ENCODE measurements at places on chromosomes 11 and 22.

DNA sequence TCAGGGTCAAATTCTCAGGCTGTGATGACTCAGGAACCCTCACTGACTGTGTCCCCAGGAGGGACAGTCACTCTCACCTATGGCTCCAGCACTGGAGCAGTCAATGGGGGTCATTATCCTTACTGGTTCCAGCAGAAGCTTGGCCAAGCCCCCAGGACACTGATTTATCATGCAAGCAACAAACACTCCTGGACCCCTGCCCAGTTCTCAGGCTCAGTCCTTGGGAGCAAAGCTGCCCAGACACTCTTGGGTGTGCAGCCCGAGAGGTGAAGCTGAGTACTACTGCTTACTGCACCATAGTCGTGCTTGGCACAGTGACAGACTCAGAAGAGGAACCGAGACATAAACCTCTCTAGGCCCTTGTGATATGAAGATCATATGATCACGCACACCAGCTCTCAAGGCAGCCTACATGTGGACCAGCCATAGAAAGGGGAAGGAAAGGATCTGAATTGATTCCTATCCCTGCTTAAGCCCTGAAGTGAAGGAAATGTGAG lies 58.2 kb downstream of the ZNF280B start:
- DNase-seq, result no peak

DNA sequence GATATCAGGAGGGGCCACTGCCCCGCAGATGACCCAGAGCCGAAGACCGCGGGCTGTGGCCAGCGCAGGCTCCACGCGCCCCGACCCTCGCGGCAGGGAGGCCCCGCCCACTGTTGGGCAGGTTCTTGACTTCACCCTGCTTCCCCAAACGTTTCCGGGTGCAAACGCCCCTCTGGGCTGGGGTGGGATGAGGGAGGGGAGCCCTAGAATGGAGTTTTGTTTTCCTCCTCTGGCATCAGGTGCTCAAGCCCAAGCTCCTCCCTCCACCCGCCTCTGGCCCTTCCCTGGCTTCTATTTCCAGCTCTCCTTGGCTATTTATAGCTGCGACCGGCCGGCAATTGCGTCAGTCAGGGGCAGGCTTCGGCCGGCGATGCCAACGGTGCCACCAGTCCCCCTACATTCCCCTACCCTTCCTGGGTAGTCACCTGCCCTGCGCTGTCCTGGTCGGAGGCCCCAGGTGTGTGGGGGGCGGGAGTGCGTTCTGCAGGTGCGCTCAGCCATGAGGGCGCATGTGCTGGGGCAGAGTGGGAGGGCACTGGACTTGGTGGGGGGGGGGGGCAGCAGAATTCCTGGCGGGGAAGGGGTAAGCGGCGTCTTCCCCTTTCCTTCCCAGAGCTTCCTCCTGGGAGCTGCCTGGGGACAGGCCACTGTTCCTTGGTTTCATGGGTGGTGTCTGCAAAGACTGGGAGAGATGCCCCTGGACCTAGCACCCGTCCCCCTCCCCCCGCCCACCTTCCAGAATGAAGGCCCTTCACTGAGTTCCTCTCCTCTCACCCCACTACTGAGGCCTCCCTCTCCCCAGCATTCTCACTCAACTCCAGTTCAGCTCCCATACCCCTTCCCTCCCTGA lies 23.6 kb downstream of the DUSP8 start:
- DNase-seq, result no peak

- DNase-seq, result no peak
These were observed at the start of gene OR51S1 for GRCh38 chr11:4848908-4849532. OR51S1 (minus strand) TSS chr11:4849208; CDS start chr11:4849208, 0 bp downstream.

DNA sequence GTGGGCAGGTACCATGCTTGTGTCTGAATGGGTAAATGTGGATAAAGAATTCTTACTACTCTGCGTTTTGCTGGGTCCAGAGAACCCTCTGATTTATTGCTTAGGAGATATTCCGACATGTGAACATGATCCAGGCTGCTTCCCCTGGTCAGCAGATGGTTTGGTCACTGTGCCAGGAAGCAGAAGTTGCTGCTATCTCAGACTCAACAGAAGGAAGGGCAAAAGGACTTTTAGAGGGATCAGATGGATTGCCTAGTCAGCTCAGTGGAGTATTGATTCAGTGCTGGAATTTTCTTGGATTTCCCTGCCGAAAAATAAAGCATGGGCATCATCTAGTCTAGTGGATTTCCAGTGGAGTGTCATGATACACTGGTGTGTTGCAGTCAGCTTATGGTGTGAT lies 440.1 kb downstream of the NTM start:
- DNase-seq, result no peak

- no peak for DNase-seq
These were observed 99.8 kb downstream of the ZBTB16 start for GRCh38 chr11:114159320-114159719.

GRCh38 chr11:103086461-103086860 lies 5.5 kb downstream of the DCUN1D5 start:
- DNase-seq, result no peak

- DNase-seq, result peak; percentile 58
These were observed 38.9 kb downstream of the OR10A6 start for GRCh38 chr11:7892059-7892699.

DNA sequence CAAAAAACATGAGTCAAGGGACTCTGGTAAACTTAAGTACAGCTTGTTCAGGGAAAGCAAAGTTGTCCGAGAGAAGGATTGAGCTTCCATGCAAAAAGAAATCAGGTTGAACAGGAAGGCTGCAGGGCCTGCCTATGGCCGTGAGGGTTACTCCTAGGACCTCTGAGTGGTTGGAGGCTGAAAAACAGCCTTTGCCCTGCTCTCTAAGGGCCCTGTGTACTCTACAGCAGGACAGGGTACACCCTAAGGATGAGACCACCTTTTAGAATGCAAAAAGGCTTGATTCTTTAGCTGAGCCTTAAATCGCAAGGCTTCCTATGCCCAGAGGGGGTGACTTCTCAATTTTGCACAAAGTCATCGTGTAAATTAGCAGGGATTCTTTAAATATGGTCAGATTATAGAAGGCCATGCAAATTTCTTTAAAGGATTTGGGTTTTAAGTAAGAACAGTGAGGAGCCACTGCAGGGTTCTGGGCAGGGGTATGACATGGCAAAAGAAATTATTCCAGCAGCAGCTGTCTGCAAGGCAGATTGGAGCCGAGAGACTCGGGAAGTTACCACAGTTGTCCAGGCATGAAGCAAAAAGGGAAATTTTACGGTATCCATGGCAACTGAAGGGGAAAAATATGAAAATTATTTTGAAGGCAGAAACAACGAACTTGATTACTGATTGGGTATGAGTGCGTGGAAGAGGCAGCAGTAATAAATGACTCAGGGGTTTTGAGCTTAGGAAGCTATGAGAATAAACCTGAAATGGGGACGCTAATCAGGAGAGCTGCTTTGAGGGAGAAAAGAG lies 91.8 kb downstream of the FAM76B start:
- no peak for DNase-seq

- DNase-seq, result no peak
These were observed 2222.5 kb downstream of the LRRC4C start for GRCh38 chr11:39236916-39237315.

- no peak for DNase-seq
These were observed 28.8 kb downstream of the ALX4 start for GRCh38 chr11:44281151-44281550.

DNA sequence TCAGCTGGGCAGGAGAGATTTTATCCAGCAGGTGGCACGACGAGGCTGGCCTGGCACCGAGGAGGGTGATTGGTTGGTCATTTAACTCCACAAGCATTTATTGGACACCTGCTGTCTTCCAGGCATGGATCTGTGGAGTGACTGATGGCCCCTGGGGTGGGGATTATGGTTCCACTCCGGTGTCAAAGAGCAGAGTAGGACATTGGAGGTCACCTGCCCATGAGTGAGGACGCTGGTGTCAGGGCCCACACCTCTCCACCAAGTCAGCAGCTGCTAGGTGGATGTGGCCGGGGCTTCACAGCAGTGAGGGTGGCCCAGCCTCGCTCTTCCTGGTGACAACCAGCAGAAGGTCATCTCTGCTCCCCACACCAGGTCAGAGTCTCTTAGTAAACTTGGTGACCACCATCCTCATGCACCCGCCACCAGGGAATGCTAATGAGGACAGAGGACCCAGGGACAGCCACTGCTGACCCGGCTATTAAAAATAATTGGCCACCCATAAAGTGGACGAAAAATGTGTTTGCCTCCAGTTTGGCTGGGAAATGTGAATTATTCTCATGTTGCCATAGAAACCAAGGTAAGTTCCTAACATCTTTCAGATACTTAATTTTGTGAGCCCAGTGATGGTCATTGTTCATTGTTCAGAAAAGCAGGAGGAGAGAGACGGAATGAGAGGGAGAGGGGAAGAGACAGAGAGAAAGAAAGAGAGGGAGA lies 428.7 kb downstream of the TBC1D22A start:
- DNase-seq, result no peak

- DNase-seq, result no peak
These were observed 44.3 kb downstream of the CWF19L2 start for GRCh38 chr11:107413352-107413751.

DNA sequence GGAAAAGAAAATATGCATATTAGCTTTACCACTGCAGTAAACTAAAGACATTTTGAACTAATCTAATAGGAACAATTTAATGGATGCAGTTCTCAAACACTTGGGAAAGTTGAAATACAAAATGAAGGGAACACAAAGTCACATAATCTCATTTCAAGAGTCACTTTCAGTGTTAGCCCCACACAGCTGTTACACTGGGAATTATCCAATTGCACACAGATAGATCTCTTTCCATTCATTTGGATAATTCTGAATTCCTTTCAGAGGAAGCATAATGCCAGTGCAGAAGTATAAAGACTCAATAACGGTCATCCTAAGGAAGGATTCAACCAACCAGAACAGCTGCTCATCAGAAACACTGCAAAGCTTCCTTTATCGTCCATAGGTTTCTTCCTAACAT lies 173.3 kb downstream of the GRIA4 start:
- no peak for DNase-seq

DNA sequence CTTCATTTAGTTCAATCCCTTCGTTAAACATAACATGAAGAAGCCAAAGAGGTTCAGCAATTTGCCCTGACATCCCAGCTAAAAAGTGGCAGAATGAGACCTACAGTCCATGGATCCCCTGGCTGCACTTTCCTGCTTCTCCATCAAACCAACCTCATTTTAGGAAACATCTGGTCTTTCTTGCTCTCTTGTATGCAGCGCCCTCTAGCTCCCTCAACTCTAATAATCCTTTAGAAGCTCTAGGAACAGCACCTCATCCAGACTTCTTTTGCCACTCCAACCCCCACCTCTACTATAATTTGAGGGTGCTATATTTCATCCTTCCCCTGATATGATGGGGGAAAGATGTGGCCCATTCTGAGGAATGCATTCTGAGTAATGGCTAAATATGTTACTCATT lies 7.4 kb downstream of the CNTF start:
- peak; percentile 31 for DNase-seq

GRCh38 chr11:35116245-35116644 lies 22.7 kb upstream of the CD44 start:
- no peak for DNase-seq

GRCh38 chr11:18203723-18204122 lies 31.1 kb downstream of the MRGPRX4 start:
- DNase-seq, result no peak

GRCh38 chr11:116182356-116182966 lies 590.3 kb downstream of the BUD13 start:
- no peak for DNase-seq

DNA sequence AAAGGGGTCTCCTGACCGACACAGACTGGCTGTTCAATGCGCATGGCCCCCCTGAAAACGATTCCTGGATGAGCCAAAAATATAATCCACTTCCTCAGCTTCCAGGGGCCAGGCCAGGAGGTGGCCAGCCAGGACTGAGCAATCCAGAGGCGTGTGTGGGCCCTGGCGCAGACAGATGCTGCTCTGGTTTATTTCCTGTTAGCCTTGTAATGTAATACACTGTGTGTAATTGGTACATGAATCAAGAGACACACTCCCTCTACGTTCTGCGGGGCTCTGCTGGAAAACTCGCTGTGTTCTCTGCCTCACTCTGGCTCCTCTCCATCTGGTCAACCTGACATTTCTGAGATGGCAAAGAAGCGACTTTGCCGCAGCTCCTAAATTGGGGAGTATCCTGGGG lies 26.3 kb upstream of the ISX start:
- DNase-seq, result no peak

- no peak for DNase-seq
These were observed 4.9 kb upstream of the CCDC34 start for GRCh38 chr11:27367881-27368280.

GRCh38 chr22:50058906-50059880 lies 1.1 kb upstream of the TTLL8 start:
- peak; percentile 4 for DNase-seq

DNA sequence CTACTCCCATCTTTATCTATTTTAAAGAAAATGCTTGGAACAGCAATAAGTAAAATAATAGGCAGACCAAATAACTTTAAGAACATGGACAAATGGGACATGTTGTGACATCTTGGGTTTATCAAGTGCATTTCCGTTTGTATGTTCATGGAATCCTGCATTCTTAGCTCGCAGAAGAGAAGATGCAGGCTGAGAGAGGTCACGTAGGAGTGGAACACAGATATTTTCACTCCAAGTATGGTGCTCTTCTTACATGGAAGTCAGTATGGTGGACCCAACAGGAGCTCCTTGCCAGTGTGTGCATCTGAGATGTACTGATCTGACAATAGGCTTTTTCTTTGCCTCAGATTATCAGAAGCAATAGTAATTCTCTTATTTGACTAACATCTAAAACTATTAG lies 1.7 kb downstream of the E2F8 start:
- no peak for DNase-seq

DNA sequence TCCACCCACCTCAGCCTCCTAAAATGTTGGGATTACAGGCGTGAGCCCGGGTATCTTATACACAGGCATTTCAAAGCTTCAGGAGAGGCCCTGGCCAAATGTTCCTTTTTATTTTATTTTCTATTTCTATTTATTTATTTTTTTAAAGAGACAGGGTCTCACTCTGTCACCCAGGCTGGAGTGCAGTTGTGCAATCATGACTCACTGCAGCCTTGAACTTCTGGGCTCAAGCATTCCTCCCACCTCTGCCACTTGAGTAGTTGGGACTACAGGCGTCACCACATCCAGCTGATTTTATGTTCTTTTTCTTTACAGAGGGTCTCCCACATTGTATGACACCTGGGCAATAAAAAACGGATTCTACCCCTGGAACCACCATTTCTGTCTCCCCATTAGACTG lies 71.2 kb downstream of the FBXO7 start:
- no peak for DNase-seq

- peak; percentile 44 for DNase-seq
These were observed 62.7 kb downstream of the LIF start for GRCh38 chr22:30183861-30184278.

DNA sequence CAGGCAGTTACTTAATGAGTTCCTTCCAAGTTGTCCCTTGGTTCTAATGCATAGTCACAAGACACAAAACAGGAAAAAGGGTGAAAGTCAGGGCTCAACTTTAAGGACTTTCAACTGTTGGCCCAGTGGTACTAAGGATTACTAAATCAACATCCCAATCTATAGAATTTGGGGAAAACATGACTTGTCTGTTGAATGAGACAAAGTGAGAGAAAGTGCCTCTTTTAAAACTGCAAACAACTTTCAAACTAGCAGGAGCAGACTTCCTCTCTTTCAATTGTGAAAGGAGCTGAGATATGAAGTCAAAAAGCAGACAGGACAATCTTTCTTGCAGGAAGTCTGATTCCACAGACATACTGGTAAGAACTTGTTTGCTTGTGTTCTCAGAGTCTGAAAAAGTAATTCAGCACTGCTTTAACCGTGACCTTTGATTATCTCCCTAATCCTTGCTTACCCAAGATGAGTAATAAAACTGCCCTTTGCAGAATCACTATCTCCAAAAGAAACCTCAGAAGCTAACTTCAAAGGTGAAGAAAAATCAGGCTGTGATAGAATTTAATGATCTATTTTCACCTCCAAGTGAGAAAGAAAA lies 960.7 kb upstream of the RAG2 start:
- no peak for DNase-seq

Data from fibroblast of skin of left quadriceps (primary cell).